ENCODE measurements at places on chromosomes 3 and 15. TPM values are rescaled to one million over a fixed set of nuclear protein-coding genes. Genes with fewer than 3 reads are reported as not detected.

- no peaks in the 10 kb centered on the region for H3K36me3 ChIP-seq
- no peaks in the 10 kb centered on the region for H3K4me1 ChIP-seq
- peak; percentile 54 for DNase-seq
Measured at GRCh38 chr15:59410391-59410896, 27.5 kb upstream of the FAM81A start.

DNA sequence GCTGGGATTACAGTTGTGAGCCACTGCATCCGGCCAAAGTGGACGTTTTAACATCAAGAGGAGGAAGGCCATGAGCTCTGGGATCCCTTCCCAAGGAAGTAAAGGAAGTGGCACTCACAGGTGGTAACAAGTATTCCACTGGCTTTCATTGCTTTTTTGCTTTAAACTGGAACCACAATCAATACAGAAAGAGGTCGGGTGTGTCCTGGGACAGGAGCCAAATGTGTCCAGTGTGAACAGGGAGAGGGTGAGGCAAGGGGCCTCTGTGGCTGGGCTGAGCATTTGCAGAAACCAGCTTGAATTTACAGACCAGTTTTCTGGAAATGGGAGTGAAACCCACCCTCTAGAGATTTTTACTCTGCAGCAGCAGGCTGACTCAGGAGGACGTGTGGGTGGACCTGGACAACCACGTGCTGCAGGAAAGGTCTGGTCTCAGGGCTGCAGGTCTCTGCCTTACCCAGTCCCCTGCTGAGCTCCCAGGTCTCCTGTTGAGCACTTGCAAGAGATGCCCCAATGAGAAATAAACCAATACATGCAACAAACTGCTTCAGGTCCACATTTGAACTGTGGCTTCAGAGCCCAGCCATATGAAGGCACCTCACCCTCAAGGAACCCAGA is 42.8 kb upstream of the TMEM115 start:
- H3K27me3 ChIP-seq: no peaks in the 10 kb centered on the region
- no peaks in the 10 kb centered on the region for H3K4me1 ChIP-seq
- H3K36me3 ChIP-seq: no peaks in the 10 kb centered on the region
- peak; percentile 33 for DNase-seq
- H3K27ac ChIP-seq: no peak overlapping the region

- peak overlapping the region; percentile 62 for H3K4me3 ChIP-seq
- H3K27me3 ChIP-seq: no peaks in the 10 kb centered on the region
- peak; percentile 57 for DNase-seq
- H3K27ac ChIP-seq: peak overlapping the region; percentile 91
Measured at GRCh38 chr3:122415104-122415744, 638 bp downstream of the WDR5B start.

- peak overlapping the region; percentile 67 for H3K4me3 ChIP-seq
- H3K36me3 ChIP-seq: peaks cover 3% of the 10 kb centered on the region
- H3K27me3 ChIP-seq: peaks cover 18% of the 10 kb centered on the region
- H3K4me1 ChIP-seq: peaks cover 95% of the 10 kb centered on the region
Measured at GRCh38 chr3:129605203-129605921, 1.1 kb downstream of the PLXND1 start.

DNA sequence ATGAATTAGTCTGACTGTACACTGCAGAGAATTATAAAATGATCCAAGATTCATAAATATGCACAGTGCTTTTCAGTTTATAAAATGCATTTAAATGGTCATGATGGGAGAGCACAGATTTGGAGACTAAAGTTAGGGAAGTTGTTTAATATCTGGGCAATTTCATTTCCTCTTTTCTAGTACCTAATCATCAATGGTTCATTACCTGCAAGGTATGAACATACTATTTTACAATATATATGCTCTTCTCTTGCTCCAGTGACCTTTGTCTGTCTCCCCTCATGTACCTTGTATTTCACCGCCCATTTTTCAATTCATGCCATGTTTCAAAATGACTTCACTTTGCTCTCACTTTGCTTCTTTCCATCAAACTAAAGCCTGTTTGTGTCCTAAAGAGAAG is 114.5 kb downstream of the SUCNR1 start:
- DNase-seq: no peak
- peaks cover 5% of the 10 kb centered on the region for H3K4me1 ChIP-seq
- no peaks in the 10 kb centered on the region for H3K27me3 ChIP-seq
- H3K27ac ChIP-seq: no peak overlapping the region
- H3K4me3 ChIP-seq: no peak overlapping the region

DNA sequence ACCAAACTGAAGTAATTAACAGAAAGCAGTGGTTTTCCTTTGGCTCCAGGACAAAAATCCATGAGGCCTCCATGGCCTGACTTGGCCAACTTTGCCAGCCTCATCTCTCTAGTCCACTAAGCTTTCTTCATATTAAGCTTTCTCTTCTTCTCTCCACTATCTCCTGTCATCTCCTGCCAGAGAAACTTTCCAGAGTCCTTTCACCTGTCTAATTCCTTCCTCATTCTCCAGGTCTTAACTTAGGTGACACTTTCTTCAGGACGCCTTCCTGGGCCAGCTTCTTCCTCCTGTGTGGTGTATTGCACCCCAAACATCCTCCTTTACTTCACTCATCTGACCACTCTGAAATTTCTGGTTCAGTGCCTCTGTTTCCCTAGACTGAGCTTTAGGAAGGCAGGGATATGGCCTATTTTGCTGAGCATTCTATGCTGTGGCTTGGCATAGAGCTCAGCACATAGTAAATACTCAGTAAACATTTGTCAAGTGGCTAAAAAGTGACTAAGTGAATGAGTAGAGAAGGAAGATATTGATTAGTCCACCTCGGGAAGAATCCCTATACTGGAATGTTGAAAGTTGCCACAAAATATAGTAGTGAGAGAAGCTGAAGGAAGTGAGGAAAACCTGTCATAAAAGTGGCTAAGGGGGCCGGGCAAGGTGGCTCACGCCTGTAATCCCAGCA is 34.6 kb upstream of the IGF2BP2 start:
- H3K36me3 ChIP-seq: no peaks in the 10 kb centered on the region
- H3K27ac ChIP-seq: no peak overlapping the region
- H3K27me3 ChIP-seq: no peaks in the 10 kb centered on the region
- no peak overlapping the region for H3K4me3 ChIP-seq
- H3K4me1 ChIP-seq: no peaks in the 10 kb centered on the region

DNA sequence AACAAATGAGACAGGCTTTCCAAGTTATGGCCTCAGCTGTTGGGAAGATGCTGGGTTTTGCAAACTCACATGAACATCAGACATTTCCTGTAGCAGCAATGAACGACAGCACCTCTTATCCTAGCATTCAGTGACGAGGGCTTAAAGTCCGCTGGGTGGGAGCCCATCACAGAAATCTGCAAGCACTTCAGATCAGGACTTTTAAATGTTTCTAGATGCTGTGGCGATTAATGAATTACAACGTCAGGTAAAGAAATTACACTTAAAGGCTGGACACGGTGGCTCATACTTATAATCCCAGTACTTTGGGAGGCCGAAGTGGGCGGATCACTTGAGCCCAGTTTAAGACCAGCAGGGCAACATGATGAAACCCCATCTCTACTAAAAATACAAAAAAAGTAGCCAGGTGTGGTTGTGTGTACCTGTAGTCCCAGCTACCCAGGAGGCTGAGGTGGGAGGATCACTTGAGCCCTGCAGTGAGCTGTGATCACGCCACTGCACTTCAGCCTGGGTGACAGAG is 3.9 kb downstream of the AEN start:
- peaks cover 32% of the 10 kb centered on the region for H3K4me1 ChIP-seq
- H3K27ac ChIP-seq: peak overlapping the region; percentile 93
- no peaks in the 10 kb centered on the region for H3K27me3 ChIP-seq
- H3K36me3 ChIP-seq: peaks cover 44% of the 10 kb centered on the region

DNA sequence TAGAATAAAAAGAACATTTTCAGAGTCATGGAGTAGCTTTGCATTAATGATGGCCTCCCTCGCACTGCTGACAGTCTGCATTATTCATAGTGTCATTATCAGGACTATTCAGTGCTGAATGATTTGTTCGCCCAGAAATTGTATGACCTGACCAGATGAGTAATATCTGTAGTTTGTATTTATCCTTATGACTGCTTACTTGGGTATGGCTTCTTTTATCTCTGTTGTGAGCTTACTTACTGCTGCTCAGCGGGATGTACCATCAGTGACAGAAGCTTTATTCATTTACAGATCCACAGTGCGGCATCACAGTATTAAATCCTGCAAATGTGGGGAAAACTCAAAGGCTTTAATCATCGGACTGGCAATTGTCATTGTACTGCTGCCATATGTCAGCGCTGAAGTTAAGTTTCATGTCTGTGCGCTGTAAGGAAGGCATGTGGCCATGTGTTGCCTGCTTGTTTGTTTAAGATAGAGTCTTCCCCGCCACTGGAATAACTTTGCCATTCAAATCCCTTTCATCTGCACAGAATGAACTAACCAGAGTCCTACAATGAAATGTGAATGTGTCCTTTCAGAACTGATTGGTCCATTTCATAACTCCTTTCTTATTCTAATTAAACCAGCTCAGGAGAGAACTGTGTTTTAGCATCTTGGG is 262.2 kb downstream of the CHL1 start:
- no peaks in the 10 kb centered on the region for H3K27me3 ChIP-seq
- H3K36me3 ChIP-seq: no peaks in the 10 kb centered on the region
- no peak overlapping the region for H3K27ac ChIP-seq
- H3K4me3 ChIP-seq: no peak overlapping the region
- H3K4me1 ChIP-seq: no peaks in the 10 kb centered on the region
- peak; percentile 6 for DNase-seq

DNA sequence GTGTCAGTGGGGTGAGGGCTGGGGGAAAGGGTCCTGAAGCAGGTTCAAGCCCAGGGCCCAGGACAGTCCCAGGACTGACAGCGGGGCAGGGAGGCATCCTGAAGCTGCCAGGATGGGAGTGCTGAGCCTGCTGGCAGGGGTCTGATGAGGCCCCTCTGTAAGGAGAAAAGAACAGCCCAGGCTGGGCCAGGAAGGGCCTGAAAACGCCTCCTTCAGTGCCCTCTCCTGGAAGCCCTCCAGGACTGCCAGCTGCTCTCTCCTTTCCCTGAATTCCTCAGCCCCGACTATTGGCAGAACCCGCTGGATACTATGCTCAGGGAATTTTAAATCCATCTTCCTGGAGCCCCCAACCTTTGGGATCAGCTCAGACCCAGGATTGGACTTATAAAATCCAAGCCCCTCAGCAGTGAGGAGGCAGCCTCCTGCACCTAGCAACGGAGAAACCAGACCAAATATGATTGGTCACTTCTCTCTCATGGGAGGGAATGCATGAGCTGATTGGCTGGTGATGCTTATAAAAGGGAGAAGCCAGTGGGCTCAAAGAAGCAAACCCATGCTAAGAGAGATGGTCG is 203.5 kb upstream of the LINGO1 start:
- H3K27ac ChIP-seq: no peak overlapping the region
- H3K36me3 ChIP-seq: no peaks in the 10 kb centered on the region
- peaks cover 2% of the 10 kb centered on the region for H3K27me3 ChIP-seq

Gene ENTPD3
- not detected for total RNA-seq

DNA sequence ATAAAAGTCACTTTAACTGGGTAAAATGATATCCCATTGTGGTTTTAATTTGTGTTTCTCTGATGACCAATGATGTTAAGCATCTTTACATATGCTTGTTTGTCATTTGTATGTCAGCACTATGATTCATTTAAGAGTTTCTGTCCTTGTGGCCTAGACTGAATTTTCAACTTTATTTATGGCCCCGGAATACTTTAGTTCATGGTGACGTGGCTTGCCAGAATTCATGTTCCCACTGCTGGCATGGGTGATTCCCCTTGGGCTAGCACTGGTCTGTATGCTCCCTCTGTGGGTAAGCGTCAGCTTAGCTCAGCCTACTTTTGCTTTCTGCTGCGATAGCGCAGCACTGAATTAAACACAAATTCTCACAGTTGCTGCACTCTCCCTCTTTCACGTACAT is 436.3 kb upstream of the SGO1 start:
- H3K4me1 ChIP-seq: no peaks in the 10 kb centered on the region
- H3K27me3 ChIP-seq: no peaks in the 10 kb centered on the region
- DNase-seq: no peak
- H3K4me3 ChIP-seq: no peak overlapping the region

Gene CD200
- 5.8 TPM for total RNA-seq

GRCh38 chr3:3110749-3111361 is 681 bp upstream of the IL5RA start:
- no peaks in the 10 kb centered on the region for H3K36me3 ChIP-seq
- H3K4me3 ChIP-seq: no peak overlapping the region
- H3K4me1 ChIP-seq: peaks cover 11% of the 10 kb centered on the region
- H3K27ac ChIP-seq: no peak overlapping the region
- DNase-seq: no peak

- DNase-seq: peak; percentile 8
- no peak overlapping the region for H3K4me3 ChIP-seq
- H3K27me3 ChIP-seq: no peaks in the 10 kb centered on the region
- no peaks in the 10 kb centered on the region for H3K4me1 ChIP-seq
Measured at GRCh38 chr15:68389936-68390817, 41.8 kb downstream of the ITGA11 start.

Measured in stomach (tissue), 19 donors.